Stimulated activated CD8-positive, alpha-beta memory T cell treated with anti-CD3 and anti-CD28 coated beads, Interleukin-2, amount 100 ng/mL, for 1 hour (primary cell): ENCODE measurements at places on chromosomes 6 and 20.

DNA sequence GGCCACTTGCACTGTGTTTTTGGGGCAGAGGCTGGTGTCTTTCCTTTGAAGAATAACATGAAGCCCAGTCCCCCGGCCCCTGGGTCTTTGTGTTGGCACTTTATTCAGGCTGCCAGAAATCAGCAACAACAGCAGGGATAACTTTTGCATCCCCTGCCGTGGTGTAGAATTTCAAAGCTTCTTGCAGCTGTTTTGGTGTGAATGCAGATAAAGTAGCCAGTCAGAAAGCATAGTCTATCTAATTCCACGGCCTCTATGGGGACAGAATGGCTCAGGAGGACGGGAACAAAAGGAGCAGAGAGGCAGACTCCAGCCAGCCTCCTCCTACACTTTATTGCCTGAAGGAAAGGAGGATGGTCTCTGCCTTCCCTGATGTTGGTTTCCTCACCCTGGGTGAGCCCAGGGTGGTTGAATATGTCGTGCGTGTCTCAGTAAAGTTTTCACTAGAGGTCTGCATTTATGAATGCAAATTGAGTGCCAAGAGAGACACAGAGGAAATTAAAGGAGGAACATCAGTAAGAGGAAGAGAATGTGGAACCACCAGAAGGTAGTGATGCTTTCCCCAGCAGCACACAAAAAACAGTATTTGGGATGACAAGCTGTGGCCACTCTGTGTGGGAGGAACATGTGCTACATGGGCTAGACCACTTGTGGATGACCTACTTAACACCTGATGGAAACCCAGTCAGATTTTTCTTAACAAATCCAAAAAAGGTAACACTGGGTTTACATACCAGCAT, 125.9 kb upstream of the TRAF3IP2 start:
- DNase-seq: no peak

DNA sequence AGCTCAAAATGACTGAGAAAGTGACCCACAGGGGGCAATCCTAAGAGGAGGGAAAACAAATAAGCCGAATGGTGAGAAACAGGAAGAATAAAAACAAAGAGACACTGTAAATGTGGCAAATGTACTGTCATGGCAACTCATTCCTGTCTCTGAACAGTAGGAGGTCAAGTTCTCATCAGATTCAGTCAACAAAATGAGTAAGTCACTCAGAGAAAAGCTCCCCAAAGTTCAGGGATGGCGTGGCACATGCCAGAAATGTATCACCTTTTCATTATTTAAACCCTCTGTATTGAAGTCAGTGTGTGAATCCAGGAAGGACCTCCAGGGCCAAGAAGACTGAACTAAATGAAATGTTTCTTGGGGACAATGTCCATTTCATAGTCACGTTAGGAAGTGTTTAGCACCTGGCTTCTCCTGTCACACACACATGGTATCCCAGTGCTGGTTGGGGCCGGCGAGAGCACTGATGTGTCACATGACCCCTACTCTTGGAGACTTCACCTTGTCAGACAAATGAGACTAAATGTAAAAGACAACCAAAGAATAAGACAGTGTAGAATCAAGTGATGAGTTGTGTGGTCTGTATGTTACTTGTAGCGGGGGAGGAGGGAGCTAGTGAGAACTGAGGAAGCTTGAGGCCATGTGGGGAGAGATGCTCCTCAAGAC, 20.7 kb downstream of the CNR1 start:
- DNase-seq: no peak

- DNase-seq: no peak
Measured at GRCh38 chr6:73451223-73452106, 632 bp downstream of the CGAS start.

DNA sequence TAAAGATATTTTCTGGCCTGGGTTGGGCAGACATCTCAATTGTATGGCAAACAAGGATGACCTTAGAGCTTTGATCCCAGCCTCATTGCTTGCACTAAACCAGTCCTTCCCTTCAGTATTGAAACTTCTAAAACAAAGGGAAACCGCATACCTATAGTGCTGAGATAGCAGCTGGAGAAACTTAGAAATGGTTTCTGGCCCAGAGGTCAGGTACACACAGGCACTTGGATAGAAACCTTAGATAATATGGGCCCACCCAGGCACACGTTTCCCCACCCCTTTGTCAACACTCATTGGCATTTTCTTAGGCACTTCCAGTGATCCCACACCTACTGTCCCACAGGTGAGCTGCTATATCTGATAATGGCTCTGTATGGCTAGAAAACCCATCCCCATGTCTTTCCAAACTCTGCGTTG, 22.1 kb downstream of the NRSN1 start:
- DNase-seq: no peak

GRCh38 chr6:163947276-163947675, 532.8 kb downstream of the QKI start:
- DNase-seq: no peak

- DNase-seq: no peak
Measured at GRCh38 chr6:37511910-37512399, 12.3 kb upstream of the CCDC167 start.

DNA sequence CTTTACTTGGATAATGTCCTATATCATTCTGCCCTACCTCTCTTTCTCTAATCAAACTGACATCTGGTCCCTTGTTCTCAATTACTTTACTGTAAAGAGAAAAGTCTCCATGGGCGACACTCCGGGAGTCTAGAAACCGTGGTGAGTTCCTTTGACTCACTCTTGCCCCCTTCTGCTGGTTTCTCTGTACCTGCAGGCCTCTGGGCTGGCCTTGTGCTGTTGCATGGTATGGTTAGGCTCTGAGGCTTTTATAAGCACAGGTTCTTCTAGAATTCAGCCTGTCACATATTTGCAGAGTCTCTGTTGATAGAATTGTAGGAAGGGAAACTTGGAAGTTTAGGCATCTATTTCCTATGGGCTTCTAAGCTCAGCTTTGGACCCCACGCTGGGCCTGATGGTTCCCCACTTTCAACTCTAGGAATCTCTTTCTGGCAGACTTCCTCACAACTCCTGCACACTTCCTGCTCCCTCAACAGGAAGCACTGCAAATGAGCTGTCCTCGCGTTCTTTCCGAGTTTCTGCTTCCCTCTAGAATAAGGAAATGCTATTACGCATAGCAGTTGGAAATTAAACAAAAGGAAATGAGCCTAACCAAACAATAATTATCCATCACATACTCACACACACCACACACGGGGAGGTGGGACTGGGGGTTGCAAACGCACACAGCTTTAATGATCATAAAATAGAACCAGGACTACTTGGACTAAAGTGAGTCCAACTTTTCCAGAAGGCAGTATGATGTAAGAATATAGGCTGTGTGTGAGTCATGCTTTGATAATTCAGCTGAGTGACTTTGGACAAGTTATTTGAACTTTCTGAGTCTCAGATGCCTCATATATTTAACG, 683.3 kb downstream of the QKI start:
- no peak for DNase-seq

DNA sequence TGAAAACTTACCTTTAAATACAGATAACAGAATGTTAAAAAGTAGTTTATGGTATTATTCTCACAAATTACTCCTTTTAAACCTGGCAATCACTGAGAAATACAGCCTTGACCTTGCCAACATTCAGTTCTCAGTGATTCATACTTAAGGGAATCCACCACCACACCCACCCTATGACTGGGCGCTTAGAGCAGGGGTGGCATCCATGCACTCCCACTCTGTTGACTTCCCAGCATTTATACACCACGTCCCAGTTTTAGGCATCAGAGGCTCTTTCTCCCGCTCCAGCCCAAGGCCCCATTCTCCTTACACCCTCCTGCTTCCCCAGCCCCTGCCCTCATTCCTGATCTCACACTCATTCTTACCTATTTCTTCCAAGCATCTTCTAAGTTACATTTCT, 16.3 kb downstream of the TRAF3IP2 start:
- no peak for DNase-seq

GRCh38 chr20:57481281-57481711, 43.6 kb downstream of the CTCFL start:
- DNase-seq: no peak

- DNase-seq: no peak
Measured at GRCh38 chr20:45908084-45908483, 3.9 kb downstream of the PLTP start.

DNA sequence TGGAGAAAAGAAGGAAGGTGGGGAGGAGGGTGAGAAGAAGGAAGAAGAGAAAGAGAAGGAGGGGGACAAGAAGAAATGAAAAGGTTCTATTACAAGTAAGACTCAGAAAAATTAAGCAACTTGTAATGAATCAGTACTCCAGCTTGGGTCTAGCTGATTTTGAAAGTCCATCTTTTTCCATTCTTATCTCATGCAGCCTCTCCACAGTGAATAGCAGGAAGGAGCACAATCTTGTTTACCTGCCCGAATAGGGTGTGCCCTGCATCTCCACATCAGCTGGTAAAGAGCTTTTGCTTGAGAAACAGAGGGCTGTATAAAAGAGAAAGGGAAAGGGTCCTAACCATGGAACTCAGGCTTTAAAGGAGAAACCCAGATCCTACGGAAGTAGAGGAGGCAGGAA, 348.8 kb downstream of the TPBG start:
- DNase-seq: no peak

- no peak for DNase-seq
Measured at GRCh38 chr20:24965065-24965919, 16.2 kb downstream of the CST7 start.

GRCh38 chr20:3887876-3888620, 1.1 kb upstream of the PANK2 start:
- no peak for DNase-seq

DNA sequence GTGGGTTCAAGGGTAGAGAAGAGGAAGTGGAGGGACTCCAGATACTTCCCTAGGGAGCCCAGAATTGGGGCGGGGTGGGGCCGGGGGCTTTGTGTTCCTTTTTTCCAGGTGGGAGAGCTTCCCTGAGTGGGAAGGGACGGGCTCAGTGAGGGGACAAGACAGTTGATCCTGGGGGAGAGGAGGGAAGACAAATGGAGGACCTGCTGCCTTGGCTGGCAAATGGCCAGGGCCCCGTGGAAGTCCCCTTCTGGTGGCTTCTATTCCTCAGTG, 2.6 kb downstream of the CTSZ start:
- no peak for DNase-seq
